ENCODE measurements at places on chromosomes 13 and 19.

- DNase-seq, result no peak
These were observed 36.1 kb upstream of the EIF3G start for GRCh38 chr19:10155839-10156238.

- DNase-seq, result peak; percentile 9
These were observed 83.2 kb upstream of the IRS2 start for GRCh38 chr13:109869312-109870237.

GRCh38 chr13:21932578-21932977, 261.7 kb downstream of the FGF9 start:
- DNase-seq, result no peak

DNA sequence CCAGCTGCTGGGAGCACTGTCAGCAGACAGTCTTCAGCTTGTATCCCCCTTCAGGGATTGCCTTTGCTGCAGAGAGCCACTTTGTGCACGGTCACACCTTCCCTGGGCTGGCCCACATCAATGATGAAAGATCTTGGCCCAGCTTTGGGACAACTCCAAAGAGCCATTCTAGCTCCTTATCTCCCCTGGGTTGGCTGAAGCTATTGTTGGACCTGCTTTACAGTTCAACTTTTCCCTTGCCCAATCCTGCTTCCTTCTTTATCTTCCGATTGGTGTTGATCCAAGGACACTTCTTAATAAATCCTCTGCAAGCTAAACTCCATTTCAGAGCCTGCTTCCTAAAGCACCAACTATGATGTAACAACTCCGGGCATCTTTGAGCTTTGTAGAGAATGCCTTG, 466.4 kb downstream of the KLF12 start:
- DNase-seq, result no peak

GRCh38 chr13:71219698-71220415, 647.1 kb downstream of the DACH1 start:
- DNase-seq, result no peak

DNA sequence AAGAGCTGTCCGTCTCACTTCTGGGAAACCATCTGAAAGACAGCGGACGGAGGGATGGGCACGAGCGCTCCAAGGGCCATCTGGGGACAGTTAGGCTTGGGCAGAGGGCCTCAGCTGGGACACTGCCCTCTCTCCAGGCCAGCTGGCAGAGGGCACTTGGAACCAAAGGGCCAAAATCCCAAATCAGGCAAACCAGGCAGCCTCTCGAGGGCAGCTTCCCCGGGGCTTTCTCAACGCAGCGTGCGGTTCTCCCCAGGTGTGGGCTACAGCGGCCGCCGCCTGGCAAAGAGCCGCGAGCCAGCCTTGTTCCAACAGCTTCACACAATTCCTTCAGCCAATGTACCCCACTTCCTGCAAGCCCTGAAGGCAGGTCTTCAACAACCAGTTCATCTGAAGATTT, 5.0 kb downstream of the MLLT1 start:
- DNase-seq, result no peak

DNA sequence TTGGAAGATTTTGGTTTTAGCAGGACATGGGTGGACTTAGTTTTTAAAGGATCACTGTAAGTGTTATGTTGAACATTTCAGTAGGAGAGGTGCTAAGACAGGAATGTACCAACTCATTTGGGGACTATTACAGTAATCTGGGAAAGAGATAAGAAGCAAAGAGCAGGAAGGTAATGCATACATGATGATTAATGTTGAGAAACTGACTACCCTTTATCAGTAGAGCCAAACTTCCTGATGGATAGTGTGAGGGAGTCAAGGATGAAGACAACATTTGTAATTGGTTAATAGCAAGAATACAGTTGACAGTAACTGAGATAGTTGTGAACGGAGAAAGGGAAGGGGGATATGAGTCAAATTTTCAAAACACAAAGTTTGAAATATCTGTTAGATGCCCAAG, 421.9 kb upstream of the PRR20A start:
- no peak for DNase-seq

GRCh38 chr13:94996445-94996844, 284.1 kb upstream of the SOX21 start:
- DNase-seq, result no peak
